Neural progenitor cell (in vitro differentiated cells): ENCODE measurements at places on chromosomes 4 and X. TPM values are rescaled to one million over a fixed set of nuclear protein-coding genes. Genes with fewer than 3 reads are reported as not detected.

PFKFB1 gene
- 0.17 and 0.74 TPM in 2 replicates for total RNA-seq

ALB gene
- total RNA-seq, result 0.09 and 0.96 TPM in 2 replicates

- DNase-seq, result no peak
- peaks cover 4% of the 10 kb centered on the region for H3K4me1 ChIP-seq
- no peaks in the 10 kb centered on the region for H3K27me3 ChIP-seq
- no peaks in the 10 kb centered on the region for H3K36me3 ChIP-seq
These were observed 18.0 kb upstream of the WWC2 start for GRCh38 chr4:183081116-183081469.

DUSP21 gene
- not detected in 2 replicates for total RNA-seq

GRCh38 chr4:6909970-6910339, 329 bp downstream of the TBC1D14 start:
- H3K27ac ChIP-seq, result no peak overlapping the region
- peaks cover 13% of the 10 kb centered on the region for H3K27me3 ChIP-seq
- DNase-seq, result peak; percentile 75
- peaks cover 26% of the 10 kb centered on the region for H3K4me1 ChIP-seq

- H3K27ac ChIP-seq, result no peak overlapping the region
- no peak overlapping the region for H3K4me3 ChIP-seq
- no peaks in the 10 kb centered on the region for H3K27me3 ChIP-seq
- H3K4me1 ChIP-seq, result no peaks in the 10 kb centered on the region
- no peak for DNase-seq
- H3K36me3 ChIP-seq, result no peaks in the 10 kb centered on the region
These were observed 41.6 kb upstream of the SLC25A4 start for GRCh38 chr4:185101354-185101890.

GRCh38 chr4:183393446-183393845, 51.0 kb upstream of the CDKN2AIP start:
- no peaks in the 10 kb centered on the region for H3K36me3 ChIP-seq
- no peak overlapping the region for H3K27ac ChIP-seq
- peaks cover 13% of the 10 kb centered on the region for H3K4me1 ChIP-seq
- DNase-seq, result no peak
- peaks cover 11% of the 10 kb centered on the region for H3K27me3 ChIP-seq
- no peak overlapping the region for H3K4me3 ChIP-seq

DNA sequence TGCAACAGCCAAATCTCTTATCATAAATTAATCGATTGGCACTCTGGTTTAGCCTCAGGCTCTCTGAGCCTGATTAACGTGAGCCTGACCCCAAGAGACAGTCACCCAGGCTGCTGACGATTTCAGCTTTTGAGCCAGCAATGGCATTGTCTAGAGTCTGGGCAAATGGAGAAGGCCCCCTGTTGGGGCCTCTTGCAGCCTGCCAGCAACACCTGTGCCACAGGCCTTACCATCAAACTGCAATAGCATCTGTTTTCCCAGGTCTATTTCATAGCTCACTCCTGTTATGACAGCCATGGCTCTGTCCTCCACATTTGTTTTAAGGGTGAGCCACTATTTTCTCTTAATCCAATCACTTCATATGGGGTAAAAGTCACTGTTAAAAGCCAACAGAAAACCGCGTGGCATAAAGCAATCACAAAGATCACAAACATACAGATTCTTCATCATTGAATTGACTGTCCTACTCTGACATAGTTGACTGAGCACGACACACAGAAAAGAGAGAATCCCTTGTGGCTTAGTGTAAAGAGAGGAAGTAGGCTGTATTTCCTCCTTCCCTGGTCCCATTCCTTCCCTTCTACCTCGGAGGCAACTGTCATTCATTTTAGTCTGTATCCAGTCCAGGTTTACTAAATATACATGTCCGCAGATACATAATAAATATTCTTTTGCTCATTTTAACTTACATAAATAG, 47.8 kb downstream of the SLC9A7 start:
- no peaks in the 10 kb centered on the region for H3K36me3 ChIP-seq
- no peak overlapping the region for H3K4me3 ChIP-seq
- DNase-seq, result peak; percentile 17
- H3K27ac ChIP-seq, result no peak overlapping the region
- H3K4me1 ChIP-seq, result no peaks in the 10 kb centered on the region

- no peaks in the 10 kb centered on the region for H3K27me3 ChIP-seq
- no peak overlapping the region for H3K27ac ChIP-seq
- DNase-seq, result no peak
- no peaks in the 10 kb centered on the region for H3K4me1 ChIP-seq
- no peak overlapping the region for H3K4me3 ChIP-seq
These were observed 445.2 kb upstream of the ZFP42 start for GRCh38 chr4:187550256-187550950.

DNA sequence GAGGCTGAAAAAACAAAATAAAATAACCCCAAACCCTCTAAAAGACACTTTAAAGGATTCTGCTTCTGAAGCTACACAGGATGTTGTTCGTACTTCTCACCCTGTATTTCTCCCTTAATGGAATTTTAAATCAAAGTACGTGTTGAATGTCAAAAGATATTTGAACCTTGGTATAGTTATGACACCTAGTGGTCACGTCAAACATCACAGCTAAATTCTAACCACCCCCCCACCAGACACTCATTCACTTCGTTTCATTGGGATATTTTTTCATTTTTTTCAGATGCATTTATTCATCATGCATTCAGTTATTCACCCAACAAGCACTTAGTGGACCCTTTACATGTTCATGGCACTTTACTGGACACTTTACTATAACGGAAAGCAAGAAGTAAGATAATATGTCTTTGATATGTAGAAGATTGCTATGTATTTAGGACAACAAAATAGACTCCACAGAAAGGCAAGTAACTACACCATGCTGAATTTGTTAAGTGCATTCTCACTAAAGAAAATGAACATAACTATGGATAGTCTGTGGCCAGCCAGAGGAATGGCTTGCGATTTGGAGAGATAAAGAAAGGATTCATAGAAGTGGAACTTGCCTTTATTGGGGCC, 62.5 kb upstream of the GPR174 start:
- H3K27me3 ChIP-seq, result no peaks in the 10 kb centered on the region
- no peaks in the 10 kb centered on the region for H3K4me1 ChIP-seq
- no peaks in the 10 kb centered on the region for H3K36me3 ChIP-seq
- DNase-seq, result peak; percentile 31

DNA sequence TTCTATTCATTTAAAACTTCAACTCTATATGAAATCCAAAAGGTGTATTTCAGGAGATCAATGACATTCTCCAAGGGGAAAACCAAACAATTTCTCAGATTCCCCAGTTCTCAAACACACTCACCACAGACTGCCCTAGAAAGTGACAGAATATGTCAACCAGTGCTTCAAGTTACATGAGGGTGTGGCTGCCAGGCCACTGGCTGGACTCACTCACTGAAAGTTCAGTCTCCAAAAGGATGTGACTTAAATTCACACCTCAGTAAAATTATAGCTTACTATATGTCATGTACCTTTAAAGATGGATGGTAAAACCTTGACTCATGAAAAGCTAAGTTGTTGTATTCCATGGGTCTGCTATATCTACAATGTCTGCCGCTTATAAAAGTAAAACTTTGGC, 7.3 kb downstream of the INPP4B start:
- DNase-seq, result no peak
- H3K27me3 ChIP-seq, result peaks cover 20% of the 10 kb centered on the region
- no peak overlapping the region for H3K4me3 ChIP-seq
- H3K36me3 ChIP-seq, result no peaks in the 10 kb centered on the region
- H3K27ac ChIP-seq, result no peak overlapping the region

STS gene
- 0.97 and 1.1 TPM in 2 replicates for total RNA-seq

DNA sequence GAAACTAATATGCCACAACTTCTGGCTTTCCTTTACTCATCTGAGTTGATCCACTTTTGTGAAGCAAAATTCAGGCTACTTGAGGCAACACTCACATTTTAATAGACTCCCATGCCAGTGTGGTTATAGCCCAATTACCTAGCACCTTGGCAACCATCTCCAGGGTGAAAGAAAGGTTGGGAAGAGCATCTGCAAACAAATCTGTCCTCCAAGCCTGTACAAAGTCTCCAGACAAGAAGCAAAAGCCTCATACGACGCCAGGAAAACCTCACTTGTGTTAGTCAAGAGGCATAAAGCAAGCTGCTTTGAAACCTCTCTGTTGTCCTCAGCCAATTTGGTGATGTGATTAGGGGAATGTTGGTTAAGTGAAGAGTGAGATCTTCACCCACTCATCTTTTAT, 246.6 kb downstream of the THOC2 start:
- no peak overlapping the region for H3K4me3 ChIP-seq
- H3K27ac ChIP-seq, result no peak overlapping the region
- DNase-seq, result no peak
- peaks cover 17% of the 10 kb centered on the region for H3K4me1 ChIP-seq
- no peaks in the 10 kb centered on the region for H3K36me3 ChIP-seq

- H3K27ac ChIP-seq, result no peak overlapping the region
- H3K4me3 ChIP-seq, result no peak overlapping the region
- H3K36me3 ChIP-seq, result no peaks in the 10 kb centered on the region
- H3K4me1 ChIP-seq, result peaks cover 49% of the 10 kb centered on the region
- H3K27me3 ChIP-seq, result no peaks in the 10 kb centered on the region
These were observed 48.5 kb downstream of the SMIM31 start for GRCh38 chr4:164802301-164802901.

DNA sequence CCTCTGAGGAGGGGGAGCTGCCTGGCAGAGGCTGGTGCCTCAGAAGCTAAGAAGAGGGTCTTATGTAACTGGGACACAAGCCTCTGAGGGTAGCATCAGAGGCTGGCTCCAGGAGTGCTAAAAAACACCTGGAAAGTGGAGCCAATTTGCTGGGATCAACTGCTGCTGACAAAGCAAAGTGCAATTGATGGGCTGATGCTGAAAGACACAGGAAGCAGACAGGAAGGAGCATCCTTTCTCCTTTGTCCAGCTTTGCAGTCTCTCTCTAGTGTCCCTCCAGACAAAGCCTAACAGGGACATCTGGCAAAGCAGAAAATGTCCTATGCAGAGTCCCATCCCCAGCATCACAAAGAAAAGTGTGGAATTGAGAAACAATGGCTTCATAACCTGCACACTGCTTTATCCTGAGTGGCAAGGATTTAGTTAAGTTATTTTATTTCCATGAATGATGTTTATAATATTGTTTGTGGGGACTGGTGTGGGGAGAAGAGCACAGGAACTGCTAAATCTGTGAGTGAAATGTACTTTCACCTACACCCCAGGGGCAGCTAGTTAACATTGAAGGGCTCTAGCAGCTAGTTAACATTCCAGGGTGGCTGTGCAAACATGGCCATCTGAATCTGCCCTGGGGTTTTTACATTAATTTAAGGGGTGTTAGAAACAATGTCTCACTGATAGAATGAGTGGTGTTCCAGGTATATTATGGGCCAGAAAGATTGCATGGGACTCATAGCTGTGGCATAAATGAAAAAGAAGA, 25.6 kb upstream of the MBTPS2 start:
- H3K4me3 ChIP-seq, result no peak overlapping the region
- H3K36me3 ChIP-seq, result no peaks in the 10 kb centered on the region
- no peak overlapping the region for H3K27ac ChIP-seq
- no peaks in the 10 kb centered on the region for H3K4me1 ChIP-seq
- H3K27me3 ChIP-seq, result no peaks in the 10 kb centered on the region

GRCh38 chr4:183347566-183347965, 25.3 kb upstream of the CLDN24 start:
- no peak overlapping the region for H3K4me3 ChIP-seq
- H3K27ac ChIP-seq, result no peak overlapping the region
- no peaks in the 10 kb centered on the region for H3K27me3 ChIP-seq
- no peak for DNase-seq
- H3K4me1 ChIP-seq, result peaks cover 8% of the 10 kb centered on the region
- no peaks in the 10 kb centered on the region for H3K36me3 ChIP-seq

DIPK2B gene
- not detected in 2 replicates for total RNA-seq

DNA sequence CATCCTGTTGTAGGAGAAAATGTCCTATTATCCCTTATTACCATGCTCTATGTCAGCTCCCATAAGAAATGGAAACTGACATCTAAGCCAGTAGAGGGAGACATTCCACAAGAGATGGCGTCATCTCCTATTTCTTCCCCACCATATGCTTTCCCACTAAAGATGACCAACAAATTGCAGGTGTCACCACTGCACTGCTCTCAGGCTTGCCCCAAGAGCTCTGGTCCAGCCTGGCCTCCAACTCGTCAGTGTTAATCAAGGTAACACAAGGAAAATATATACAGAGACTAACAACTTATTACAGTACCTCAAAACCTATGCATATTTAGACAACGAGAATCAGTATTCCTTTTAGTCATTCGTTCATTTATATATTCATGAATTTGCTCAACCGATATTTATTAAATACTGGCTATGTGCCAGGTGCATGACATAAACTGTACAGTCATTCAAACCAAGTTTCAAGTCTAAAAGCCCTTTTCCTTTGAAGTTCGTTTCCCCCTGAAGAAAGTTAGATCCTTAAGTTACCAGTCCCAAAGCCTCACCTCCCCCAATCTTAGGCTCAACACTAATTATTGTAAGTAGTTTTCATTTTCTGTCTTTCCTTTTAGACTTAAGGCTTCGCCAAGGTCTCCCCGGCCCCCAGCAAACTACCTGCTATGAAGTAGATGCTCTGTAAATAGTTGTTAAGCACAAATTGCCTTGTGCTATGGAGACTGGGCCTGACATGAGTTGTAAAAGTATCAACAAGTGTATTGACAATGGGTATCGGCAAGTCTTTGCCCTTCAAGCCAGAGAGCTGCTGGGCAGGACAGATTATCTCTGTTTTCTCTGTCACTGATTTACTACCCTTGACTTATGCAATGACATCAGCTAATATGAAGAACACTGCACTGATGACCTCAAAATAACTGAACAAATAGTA, 3.1 kb upstream of the FGB start:
- peak; percentile 56 for DNase-seq
- no peaks in the 10 kb centered on the region for H3K4me1 ChIP-seq

DNA sequence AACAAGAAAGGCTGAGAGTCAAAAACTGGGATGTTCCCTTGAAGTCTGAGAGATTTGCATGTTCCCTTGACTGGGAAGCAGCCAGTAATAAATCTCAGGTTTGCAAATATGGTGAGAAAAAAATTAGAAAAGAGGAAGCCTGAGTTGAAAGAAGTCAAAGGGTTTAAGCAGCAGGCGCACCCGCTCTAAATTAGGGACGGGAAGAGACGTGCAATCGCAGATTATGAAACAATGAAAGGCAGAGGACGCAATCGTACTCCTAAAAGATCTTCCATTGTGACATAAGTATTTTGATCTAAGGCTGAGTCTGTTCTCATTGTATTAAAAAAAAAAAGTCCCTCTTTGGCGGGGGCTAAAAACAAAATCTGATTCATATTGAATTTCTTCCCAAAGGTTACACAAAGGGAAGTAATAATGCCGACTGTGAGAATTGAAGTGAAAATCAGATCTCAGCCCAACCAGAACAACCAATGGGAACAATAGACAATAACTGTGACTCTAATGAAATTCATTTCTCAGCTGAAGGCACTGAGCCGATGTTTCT, 28.2 kb downstream of the SAT1 start:
- H3K4me1 ChIP-seq, result peaks cover 17% of the 10 kb centered on the region
- no peaks in the 10 kb centered on the region for H3K27me3 ChIP-seq
- no peak for DNase-seq
- H3K27ac ChIP-seq, result no peak overlapping the region
- no peak overlapping the region for H3K4me3 ChIP-seq
